ENCODE measurements at places on chromosomes 2 and 18. TPM values are rescaled to one million over a fixed set of nuclear protein-coding genes. Genes with fewer than 3 reads are reported as not detected.

- H3K4me3 ChIP-seq = no peak overlapping the region
- no peak for DNase-seq
- H3K4me1 ChIP-seq = no peaks in the 10 kb centered on the region
- H3K36me3 ChIP-seq = no peaks in the 10 kb centered on the region
These were observed 71.1 kb downstream of the RFTN2 start for GRCh38 chr2:197604117-197604860.

Gene BARD1
- 15.5 TPM for total RNA-seq

Gene TUBB8B
- total RNA-seq = not detected

- DNase-seq = no peak
- H3K4me3 ChIP-seq = no peak overlapping the region
- H3K27me3 ChIP-seq = no peaks in the 10 kb centered on the region
- no peaks in the 10 kb centered on the region for H3K4me1 ChIP-seq
These were observed 47.0 kb upstream of the TTC39C start for GRCh38 chr18:23967321-23968089.

GRCh38 chr2:191297033-191297432 is 51.8 kb downstream of the MYO1B start:
- DNase-seq = no peak
- no peaks in the 10 kb centered on the region for H3K27me3 ChIP-seq
- H3K27ac ChIP-seq = no peak overlapping the region
- peaks cover 20% of the 10 kb centered on the region for H3K36me3 ChIP-seq
- no peaks in the 10 kb centered on the region for H3K4me1 ChIP-seq
- H3K4me3 ChIP-seq = no peak overlapping the region

GRCh38 chr2:241598061-241598460 is 38.9 kb downstream of the THAP4 start:
- H3K27ac ChIP-seq = no peak overlapping the region
- no peaks in the 10 kb centered on the region for H3K27me3 ChIP-seq
- H3K4me3 ChIP-seq = no peak overlapping the region

DNA sequence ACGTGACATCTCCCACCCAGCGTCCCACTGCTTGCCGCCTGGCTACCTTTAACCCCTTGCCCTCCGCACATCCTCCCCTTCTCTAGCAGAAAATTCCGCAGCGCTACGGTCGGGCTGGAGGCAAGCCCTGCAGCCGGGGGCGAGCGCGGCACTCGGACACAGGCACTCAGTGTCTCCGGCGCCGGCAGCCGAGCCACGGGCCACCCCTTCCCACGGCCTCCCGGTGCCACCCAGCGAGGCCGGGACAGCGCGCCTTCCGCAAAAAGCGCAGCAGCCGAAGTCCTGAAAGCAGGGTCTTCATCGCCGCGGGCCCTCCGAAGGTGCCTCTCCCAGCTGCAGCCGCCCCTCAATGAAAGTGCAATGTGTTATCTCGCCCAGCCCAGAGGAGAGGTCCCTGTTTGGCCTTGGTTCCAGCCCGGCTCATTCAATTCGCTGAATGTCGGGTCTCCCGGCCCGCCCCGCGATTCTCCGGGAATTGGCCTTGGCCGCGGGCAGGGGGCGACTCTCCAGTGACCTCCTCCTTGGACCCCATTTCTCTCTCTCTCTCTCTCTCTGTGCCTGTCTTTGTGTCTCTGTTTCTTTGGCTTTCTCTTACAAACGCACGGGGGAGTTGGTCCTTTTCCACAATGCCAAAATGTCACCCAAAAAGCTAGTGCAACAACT is 1.1 kb downstream of the DLGAP1 start:
- no peak overlapping the region for H3K27ac ChIP-seq
- no peak for DNase-seq
- peaks cover 22% of the 10 kb centered on the region for H3K27me3 ChIP-seq
- peak overlapping the region; percentile 65 for H3K4me3 ChIP-seq

GRCh38 chr18:13587001-13587400 is 139.4 kb downstream of the FAM210A start:
- H3K4me3 ChIP-seq = no peak overlapping the region
- no peaks in the 10 kb centered on the region for H3K36me3 ChIP-seq
- H3K27ac ChIP-seq = no peak overlapping the region
- H3K4me1 ChIP-seq = no peaks in the 10 kb centered on the region

Gene SLC30A3
- 0.16 TPM for total RNA-seq

GRCh38 chr2:9392898-9393765 is 30.2 kb downstream of the ITGB1BP1 start:
- peaks cover 7% of the 10 kb centered on the region for H3K4me1 ChIP-seq
- H3K27me3 ChIP-seq = no peaks in the 10 kb centered on the region
- peaks cover 29% of the 10 kb centered on the region for H3K36me3 ChIP-seq
- no peak overlapping the region for H3K27ac ChIP-seq
- H3K4me3 ChIP-seq = no peak overlapping the region
- no peak for DNase-seq

- no peak overlapping the region for H3K4me3 ChIP-seq
- DNase-seq = peak; percentile 53
- H3K27me3 ChIP-seq = no peaks in the 10 kb centered on the region
- no peak overlapping the region for H3K27ac ChIP-seq
- H3K4me1 ChIP-seq = peaks cover 8% of the 10 kb centered on the region
These were observed 50.4 kb upstream of the PPM1B start for GRCh38 chr2:44118257-44118656.

Gene GPD2
- total RNA-seq = 27.5 TPM

Gene PSMA8
- not detected for total RNA-seq

DNA sequence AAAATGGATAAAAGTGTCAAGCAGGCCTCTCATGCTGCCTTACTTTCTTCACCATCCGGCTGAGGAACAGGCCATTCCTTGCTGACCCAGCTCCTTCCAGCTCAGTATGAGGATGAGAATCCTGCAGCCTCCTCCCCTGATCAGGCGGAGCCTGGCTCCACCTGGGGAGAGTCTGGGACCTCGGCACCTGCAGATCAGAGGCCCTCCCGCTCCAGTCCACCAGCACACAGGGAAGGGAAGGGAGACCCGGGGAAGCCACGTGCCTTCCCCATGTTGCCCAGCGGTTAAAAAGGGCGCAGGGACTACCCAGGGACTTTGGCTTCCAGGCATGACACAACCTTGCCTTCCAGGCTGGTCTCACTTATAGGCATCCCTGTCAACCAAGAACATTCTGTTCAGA is 172.0 kb downstream of the NDUFA10 start:
- no peak overlapping the region for H3K27ac ChIP-seq
- no peak overlapping the region for H3K4me3 ChIP-seq
- no peaks in the 10 kb centered on the region for H3K4me1 ChIP-seq
- no peaks in the 10 kb centered on the region for H3K36me3 ChIP-seq
- H3K27me3 ChIP-seq = no peaks in the 10 kb centered on the region

GRCh38 chr2:192195548-192196418 is 1.1 kb upstream of the TMEFF2 start:
- H3K4me3 ChIP-seq = peak overlapping the region; percentile 80
- peaks cover 24% of the 10 kb centered on the region for H3K27me3 ChIP-seq
- H3K27ac ChIP-seq = no peak overlapping the region
- DNase-seq = peak; percentile 16

- no peaks in the 10 kb centered on the region for H3K27me3 ChIP-seq
- no peak overlapping the region for H3K27ac ChIP-seq
- DNase-seq = no peak
These were observed 451.3 kb upstream of the TMEFF2 start for GRCh38 chr2:192645811-192646598.

Gene KCNF1
- total RNA-seq = 1.6 TPM

GRCh38 chr2:69571189-69571588 is 72.3 kb downstream of the AAK1 start:
- H3K27me3 ChIP-seq = no peaks in the 10 kb centered on the region
- H3K4me1 ChIP-seq = peaks cover 11% of the 10 kb centered on the region
- no peak overlapping the region for H3K4me3 ChIP-seq

Gene YWHAQ
- total RNA-seq = 358 TPM

- H3K4me1 ChIP-seq = peaks cover 18% of the 10 kb centered on the region
- no peak overlapping the region for H3K4me3 ChIP-seq
- no peak overlapping the region for H3K27ac ChIP-seq
- no peaks in the 10 kb centered on the region for H3K27me3 ChIP-seq
- DNase-seq = no peak
These were observed 219.3 kb downstream of the AGAP1 start for GRCh38 chr2:235713189-235713588.

GRCh38 chr2:54347622-54348021 is 91.6 kb upstream of the TSPYL6 start:
- H3K36me3 ChIP-seq = no peaks in the 10 kb centered on the region
- H3K27ac ChIP-seq = no peak overlapping the region
- no peaks in the 10 kb centered on the region for H3K27me3 ChIP-seq
- DNase-seq = no peak
- H3K4me3 ChIP-seq = no peak overlapping the region

DNA sequence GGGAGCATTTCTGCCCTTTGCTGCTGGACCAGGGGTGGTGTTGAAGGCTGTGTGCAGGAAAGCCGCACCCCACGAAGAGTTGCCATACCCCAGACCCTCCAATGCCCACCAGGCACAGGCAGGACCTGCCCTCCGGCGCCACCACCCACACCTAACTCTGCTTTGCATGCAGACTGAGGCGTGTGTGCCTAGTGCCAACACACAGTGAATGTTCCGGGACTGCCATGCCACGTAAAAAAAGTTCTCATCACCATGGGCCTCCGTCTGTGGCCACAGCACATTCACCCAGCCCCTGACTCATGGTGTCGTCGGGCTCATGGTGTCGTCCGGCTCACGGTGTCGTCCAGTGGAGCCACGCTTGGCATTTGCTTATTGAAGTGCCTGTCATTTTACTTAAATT is 184.9 kb upstream of the RAB6C start:
- no peak for DNase-seq
- no peaks in the 10 kb centered on the region for H3K27me3 ChIP-seq
- H3K4me1 ChIP-seq = no peaks in the 10 kb centered on the region
- no peaks in the 10 kb centered on the region for H3K36me3 ChIP-seq
- H3K4me3 ChIP-seq = no peak overlapping the region

GRCh38 chr2:28662044-28662443 is 89.6 kb upstream of the PPP1CB start:
- H3K4me3 ChIP-seq = no peak overlapping the region
- no peaks in the 10 kb centered on the region for H3K27me3 ChIP-seq
- no peak for DNase-seq
- peaks cover 49% of the 10 kb centered on the region for H3K4me1 ChIP-seq

DNA sequence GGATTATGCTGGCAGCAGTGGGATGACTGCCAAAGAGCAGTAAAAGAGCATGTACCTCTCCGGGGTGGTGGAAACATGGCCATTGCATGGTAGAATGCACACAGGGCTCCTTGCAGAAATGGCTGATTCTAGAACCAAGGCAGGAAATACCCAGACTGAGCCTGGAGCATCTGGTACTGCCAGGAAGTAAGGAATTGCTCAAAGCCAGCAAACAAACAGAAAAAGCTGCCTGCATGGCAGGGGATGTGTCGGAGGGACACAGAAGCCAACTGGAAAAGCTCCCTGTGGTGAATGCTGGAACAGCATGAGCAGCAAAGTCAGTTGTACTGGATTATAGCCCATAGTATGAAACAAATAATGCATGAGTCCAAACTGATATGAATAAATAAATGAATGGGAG is 78.0 kb upstream of the NFATC1 start:
- no peak overlapping the region for H3K4me3 ChIP-seq
- H3K4me1 ChIP-seq = no peaks in the 10 kb centered on the region
- H3K27me3 ChIP-seq = no peaks in the 10 kb centered on the region
- no peak overlapping the region for H3K27ac ChIP-seq
- DNase-seq = no peak
- no peaks in the 10 kb centered on the region for H3K36me3 ChIP-seq

Gene M1AP
- total RNA-seq = 0.20 TPM

DNA sequence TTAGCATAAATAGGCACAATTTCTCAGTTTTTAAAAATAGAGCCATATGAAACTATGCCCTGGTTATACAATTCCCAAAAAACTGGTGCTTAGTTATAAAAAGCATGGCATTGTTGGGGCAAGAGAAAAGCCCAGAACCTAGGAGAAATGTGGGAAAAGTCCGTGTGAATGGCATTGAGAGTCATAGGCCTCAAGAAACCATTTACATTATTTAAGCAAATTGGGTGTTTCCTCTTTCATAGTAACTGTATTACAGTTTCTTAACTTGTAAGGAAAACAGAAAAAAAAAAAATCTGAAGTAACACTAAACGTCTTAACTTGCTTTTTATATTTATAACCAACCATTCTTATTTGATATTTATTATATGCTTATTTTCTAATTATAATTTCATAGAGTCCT is 170.9 kb upstream of the SESTD1 start:
- no peak overlapping the region for H3K4me3 ChIP-seq
- DNase-seq = no peak
- H3K36me3 ChIP-seq = no peaks in the 10 kb centered on the region
- no peaks in the 10 kb centered on the region for H3K4me1 ChIP-seq

GRCh38 chr18:80210312-80211083 is 36.8 kb downstream of the PARD6G start:
- no peaks in the 10 kb centered on the region for H3K27me3 ChIP-seq
- H3K36me3 ChIP-seq = no peaks in the 10 kb centered on the region
- H3K27ac ChIP-seq = no peak overlapping the region
- no peaks in the 10 kb centered on the region for H3K4me1 ChIP-seq

DNA sequence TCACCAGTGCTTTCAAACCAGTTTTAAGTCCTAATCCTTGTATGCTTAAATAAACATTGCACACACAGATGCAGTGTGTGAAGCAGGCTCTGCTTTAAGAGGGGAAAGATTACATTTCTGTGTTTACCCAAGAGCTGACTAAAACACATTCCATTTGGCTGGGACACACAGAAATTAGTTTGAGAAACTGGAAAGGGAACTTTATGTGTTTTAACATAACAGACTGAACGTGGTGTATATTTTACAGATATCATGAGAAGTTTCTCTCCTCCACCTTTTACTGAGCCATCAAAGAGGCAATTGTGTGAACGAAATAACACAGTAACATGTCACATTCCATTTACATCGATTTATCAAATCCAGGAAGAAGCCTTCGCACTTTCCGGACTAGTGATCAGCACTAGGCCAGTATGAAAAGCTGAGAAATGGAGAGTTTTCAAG is 121.8 kb downstream of the MAIP1 start:
- no peak overlapping the region for H3K4me3 ChIP-seq
- no peaks in the 10 kb centered on the region for H3K36me3 ChIP-seq
- H3K27ac ChIP-seq = peak overlapping the region; percentile 36

GRCh38 chr2:148201075-148202004 is 180.4 kb downstream of the MBD5 start:
- no peak for DNase-seq
- H3K27me3 ChIP-seq = no peaks in the 10 kb centered on the region
- H3K27ac ChIP-seq = no peak overlapping the region
- H3K36me3 ChIP-seq = no peaks in the 10 kb centered on the region
- no peaks in the 10 kb centered on the region for H3K4me1 ChIP-seq

Gene MAB21L4
- 0.43 TPM for total RNA-seq

GRCh38 chr2:142069251-142069888 is 61.4 kb downstream of the LRP1B start:
- no peaks in the 10 kb centered on the region for H3K4me1 ChIP-seq
- no peak overlapping the region for H3K4me3 ChIP-seq
- no peaks in the 10 kb centered on the region for H3K27me3 ChIP-seq
- H3K36me3 ChIP-seq = no peaks in the 10 kb centered on the region

Gene OSR1
- 0.31 TPM for total RNA-seq

GRCh38 chr2:235898766-235899165 is 269.4 kb downstream of the GBX2 start:
- H3K36me3 ChIP-seq = no peaks in the 10 kb centered on the region
- no peak overlapping the region for H3K4me3 ChIP-seq
- H3K27me3 ChIP-seq = no peaks in the 10 kb centered on the region
- H3K27ac ChIP-seq = no peak overlapping the region
- no peaks in the 10 kb centered on the region for H3K4me1 ChIP-seq
